MCF 10A (cell line): ENCODE measurements at places on chromosomes 12 and 14. TPM values are rescaled to one million over a fixed set of nuclear protein-coding genes. Genes with fewer than 3 reads are reported as not detected.

The ETFBKMT gene
- 3.0 and 3.3 TPM in 2 replicates for total RNA-seq

The TSPAN19 gene
- total RNA-seq, result 0.63 and 1.1 TPM in 2 replicates

The LRFN5 gene
- total RNA-seq, result not detected in 2 replicates

The NEUROD4 gene
- total RNA-seq, result not detected in 2 replicates

The UBC gene
- 1,485 and 1,602 TPM in 2 replicates for total RNA-seq
